Stomach (tissue), 19 donors: ENCODE measurements at places on chromosomes 4 and X.
A peak's percentile ranks its signal among the peaks of the same experiment; 100 is the strongest.

DNA sequence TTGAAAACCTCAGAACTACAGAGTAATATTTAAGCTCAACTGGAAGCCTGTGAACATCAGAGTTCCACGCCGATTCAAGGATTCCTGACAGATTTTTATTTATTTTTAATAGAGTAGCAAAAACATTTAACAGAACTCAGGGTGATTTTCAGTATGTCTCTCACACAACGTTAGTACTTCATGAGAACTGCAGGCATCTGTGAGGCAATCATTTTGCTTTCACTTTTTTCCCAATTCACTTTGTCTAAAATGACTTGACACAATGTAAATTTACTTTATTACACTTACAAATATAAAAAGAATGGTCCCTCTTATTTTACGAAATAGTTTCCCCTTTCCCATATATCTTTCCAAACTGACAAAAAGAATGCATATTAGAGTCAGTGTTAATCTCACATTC, 869.5 kb upstream of the EPHA5 start:
- no peak for DNase-seq

DNA sequence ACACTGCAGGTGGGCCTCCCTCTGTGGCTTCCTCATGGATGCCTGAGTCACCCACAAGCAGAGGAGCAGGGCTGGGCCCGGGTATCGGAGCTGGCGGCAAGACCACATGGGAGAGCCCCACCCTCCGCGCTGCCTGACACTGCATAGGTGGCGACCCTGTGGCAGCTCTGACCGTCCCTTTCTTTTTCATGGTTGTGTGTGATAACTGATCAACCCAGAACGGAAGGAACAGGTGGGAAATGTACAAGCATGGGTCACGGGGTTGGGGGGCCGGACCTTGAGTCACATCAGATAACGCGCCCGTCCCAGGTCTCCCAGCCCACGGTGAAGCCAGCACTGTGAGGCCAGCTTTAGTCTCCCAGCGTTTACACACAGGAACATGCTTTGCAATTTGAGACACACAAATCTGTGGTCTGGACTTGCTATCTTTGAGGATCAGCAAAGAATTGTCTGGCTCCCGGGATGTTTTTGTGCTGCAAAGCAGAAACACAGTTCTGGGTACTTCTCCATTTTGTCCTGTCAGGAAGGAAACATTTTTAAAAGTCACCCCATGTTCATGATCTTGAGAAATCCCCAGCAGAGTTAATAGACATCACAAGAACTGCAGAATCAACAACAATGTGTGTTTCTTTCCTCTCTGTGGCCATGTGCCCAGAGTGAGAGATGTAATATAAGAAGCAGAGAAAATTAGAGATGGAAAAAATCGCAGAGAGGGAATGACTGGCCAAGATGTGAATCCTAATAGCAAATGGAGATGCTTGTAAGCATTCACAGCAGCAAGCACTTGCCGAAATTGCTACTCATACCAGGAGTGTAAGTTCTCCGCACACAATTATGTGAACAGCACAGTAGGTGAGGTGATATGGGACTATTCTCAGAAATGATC, 70.1 kb upstream of the CBR4 start:
- DNase-seq, result peak; percentile 55

- no peak for DNase-seq
These were observed 693 bp downstream of the ATP10D start for GRCh38 chr4:47485768-47486167.

- DNase-seq, result no peak
These were observed 71.8 kb downstream of the NBDY start for GRCh38 chrX:56800801-56801200.

GRCh38 chr4:163343604-163344146, at the start of gene NPY5R:
Gene NPY5R, plus strand, starts transcription at chr4:163343892. Its CDS starts 6,382 bp downstream, at chr4:163350274.
- no peak for DNase-seq

GRCh38 chrX:131827935-131828334, 195.2 kb upstream of the STK26 start:
- no peak for DNase-seq

DNA sequence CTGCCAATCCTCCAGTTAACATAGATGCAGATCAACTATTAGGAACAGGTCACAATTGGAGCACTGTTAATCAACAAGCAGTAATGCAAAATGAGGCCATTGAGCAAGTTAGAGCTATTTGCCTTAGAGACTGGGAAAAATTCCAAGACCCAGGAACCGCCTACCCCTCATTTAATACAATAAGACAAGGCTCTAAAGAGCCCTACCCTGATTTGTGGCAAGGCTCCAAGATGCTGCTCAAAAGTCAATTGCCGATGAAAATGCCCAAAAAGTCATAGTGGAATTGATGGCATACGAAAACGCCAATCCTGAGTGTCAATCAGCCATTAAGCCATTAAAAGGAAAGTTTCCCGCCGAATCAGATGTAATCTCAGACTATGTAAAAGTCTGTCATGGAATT, 20.5 kb upstream of the TRIM61 start:
- no peak for DNase-seq

- no peak for DNase-seq
These were observed 113.4 kb downstream of the ZNF827 start for GRCh38 chr4:145825255-145825654.

GRCh38 chrX:118510111-118510510, 14.5 kb downstream of the DOCK11 start:
- no peak for DNase-seq

GRCh38 chr4:151803246-151803645, 42.4 kb upstream of the GATB start:
- DNase-seq, result no peak
